ENCODE measurements at places on chromosomes 6 and 20.

GRCh38 chr6:83467620-83468036, 36.8 kb upstream of the ME1 start:
- no peak for DNase-seq

DNA sequence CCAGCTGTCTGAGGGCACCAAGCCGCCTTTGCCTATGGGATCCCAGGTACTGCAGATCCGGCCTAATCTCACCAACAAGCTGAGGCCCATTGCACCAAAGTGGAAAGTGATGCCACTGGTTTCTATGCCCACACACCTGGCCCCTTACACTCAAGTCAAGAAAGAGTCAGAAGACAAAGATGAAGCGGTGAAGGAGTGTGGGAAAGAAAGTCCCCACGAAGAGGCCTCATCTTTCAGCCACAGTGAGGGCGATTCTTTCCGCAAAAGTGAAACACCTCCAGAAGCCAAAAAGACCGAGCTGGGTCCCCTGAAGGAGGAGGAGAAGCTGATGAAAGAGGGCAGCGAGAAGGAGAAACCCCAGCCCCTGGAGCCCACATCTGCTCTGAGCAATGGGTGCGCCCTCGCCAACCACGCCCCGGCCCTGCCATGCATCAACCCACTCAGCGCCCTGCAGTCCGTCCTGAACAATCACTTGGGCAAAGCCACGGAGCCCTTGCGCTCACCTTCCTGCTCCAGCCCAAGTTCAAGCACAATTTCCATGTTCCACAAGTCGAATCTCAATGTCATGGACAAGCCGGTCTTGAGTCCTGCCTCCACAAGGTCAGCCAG, 283.0 kb downstream of the TSHZ2 start:
- DNase-seq = no peak

DNA sequence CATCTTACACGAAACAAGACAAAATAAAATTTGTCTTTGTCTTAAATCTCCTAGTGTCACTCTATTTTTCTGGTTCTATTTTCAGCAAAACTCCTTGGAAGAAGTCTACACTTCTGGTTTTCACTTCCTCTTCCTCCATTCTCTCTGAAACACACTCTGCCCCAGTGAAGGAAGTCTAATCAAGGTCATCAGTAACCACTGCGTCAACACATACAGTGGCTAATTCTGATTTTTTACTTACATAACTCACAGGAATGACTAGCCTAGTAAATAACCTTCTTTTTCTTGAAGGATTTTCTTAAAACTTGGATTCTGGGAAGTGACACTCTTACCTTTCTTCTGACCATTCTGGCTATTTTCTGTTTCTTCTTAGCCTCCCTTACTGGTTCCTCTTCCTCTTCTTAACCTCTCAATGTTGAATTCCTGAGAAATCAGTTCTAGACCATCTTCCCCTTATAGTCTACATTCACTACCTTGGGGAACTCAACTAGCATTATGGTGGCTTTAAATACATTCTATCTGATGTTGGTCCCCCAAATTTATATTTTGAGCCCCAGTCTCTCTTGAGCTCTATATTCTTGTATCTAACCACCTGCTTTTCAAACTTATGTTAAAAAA, 37.5 kb downstream of the AIG1 start:
- no peak for DNase-seq

DNA sequence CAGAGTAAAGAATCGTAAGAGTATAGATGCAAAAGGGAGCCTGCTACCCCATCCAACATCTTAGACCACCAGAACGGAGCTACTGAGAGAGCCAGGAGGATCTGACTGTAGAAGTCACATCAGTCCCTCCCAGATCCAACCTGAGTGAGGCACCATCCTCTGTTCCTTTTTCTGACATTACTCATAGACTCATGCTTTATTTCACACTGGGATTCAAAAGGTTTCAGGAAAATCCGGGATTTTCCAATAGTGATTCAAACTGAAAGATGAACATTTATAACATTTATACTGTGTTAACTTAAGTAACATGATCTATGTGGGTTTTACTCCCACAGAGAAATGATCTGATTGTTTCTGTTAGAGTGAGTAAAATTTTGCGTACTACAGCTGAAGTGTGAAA, 868.6 kb upstream of the GJE1 start:
- no peak for DNase-seq

DNA sequence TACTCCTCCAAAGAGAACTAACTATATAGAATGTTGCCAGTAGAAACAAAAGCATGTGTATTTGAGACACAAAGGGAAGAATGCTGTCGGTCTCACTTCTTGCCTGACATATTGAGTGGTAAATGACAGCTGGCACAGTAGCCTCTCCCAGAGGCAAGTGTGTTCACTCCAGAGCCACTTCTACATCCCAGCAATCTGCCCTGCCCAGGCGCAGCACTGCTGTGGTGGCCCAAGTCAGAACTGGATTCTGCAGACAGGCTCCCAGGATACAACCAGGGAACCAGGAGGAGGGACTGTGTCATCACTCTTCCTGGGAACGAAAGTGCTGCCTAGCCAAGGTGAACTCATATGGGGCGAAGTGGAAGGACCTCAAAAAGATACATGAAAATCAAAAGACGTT, 103.2 kb upstream of the ARMC2 start:
- peak; percentile 80 for DNase-seq

DNA sequence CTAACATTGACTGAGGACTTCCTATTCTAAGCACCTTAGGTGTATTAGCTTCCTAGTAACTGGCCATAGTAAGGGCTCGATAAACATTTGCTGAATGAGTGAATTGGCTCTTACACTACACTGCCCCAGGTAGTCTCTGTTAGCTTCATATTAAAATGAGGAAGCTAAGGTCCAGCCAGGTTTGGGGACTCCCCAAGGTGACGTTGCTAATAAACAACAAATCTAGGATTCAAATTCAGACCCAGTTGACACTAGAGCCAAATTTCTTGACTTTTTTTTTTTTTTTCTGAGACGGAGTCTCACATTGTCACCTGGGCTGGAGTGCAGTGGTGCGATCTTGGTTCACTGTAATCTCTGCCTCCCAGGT, 16.2 kb downstream of the ARHGAP40 start:
- no peak for DNase-seq

- DNase-seq = no peak
Observed at GRCh38 chr6:35449287-35449881, 2.8 kb upstream of the FANCE start.

GRCh38 chr20:44054118-44054517, 132.9 kb downstream of the JPH2 start:
- DNase-seq = no peak

DNA sequence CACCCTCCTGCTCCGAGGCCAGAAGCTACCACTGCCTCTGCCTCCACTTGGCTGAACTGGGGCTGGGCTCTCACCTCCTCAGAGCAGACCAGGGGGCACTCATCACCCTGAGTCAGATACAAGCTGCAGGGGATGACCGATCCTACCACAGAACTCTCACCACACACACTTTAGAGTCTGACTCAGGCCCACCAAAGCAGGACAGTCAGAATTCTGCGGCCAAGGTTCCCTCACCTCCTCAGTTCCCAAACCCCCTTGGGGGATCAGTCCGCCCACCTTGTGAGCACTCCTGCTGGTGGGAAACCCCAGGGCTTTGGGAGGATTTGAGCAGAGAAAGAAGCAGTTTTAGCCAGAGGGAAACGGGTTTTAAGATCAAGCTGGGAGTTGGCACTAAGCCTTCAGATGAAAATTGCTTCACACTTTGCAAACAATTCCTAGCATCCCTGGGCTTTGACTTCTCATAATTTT, 587.8 kb upstream of the JAG1 start:
- no peak for DNase-seq

DNA sequence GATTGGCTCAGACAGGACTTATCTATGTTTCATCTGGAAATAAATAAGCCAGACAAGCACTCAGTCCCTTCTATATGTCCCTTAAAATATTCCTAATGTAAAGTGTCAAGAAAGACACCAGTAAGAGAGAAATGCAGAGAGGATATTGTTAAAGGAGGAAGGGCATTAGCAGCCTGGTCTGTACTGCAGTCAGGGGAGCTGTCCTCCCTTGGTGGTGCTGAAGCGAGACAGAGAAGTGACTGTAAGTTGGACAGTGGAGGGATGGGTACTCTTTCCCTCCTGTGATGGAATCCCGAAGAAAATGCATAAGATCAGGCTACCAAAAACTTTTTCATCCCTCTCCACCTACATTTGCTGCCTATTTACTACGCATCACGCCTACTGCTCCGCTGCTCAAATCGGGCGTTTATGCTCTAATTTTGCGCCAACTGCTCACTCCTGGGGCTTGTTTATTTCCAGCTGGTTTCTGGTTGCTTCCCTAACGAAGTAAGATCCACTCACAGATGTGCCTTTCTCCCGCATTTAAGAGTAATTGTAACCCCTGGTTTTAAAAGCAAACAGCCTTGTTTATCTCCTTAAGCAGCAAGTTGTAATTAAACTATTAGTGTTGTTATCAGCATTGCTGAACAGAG, 35.2 kb downstream of the PHACTR1 start:
- DNase-seq = no peak

- DNase-seq = no peak
Observed at GRCh38 chr20:33677991-33678702, 3.9 kb upstream of the NECAB3 start.

DNA sequence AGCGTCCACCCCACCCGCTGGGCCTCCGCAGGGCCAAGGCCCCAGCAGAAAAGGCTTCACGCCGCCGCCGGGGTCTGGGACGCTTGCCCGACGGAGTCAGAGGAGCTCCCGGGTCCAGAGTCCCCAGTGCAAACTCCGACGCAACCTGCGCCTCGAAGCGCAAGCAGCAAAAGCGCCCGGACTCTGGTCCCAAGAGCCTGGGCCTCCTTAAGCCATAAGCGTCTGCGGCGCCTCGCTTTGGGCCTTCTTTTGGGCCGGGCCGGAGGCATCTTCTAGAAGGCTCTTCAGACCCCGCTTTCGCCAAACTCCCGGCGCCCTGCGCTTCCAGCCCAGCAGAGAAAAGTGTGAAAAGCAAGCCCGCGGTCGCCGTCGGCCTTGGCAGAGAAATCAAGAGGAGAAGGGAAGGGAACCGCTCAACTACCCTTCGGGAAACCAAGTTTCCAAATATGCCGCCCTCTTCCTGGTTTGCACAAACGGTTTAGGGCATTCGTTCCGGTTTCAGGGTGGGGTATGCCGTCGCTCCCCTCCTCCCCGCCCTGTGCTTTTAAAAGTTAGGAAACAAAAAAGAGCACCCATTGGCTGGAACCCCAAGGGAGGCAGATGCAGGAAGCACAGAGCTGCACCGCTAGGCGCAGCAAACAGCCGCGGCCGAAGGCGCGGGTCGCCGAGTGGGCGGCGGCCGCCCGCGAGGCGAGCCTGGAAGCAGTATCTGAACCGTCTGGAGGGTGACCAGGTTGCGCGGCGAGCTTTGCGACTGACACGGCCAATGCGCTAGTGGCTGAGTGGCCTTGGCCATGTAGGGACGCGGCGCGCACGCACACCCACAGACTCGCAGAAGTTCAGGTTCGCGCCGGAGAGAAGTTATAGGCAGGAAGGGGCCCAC, 1.2 kb downstream of the TBX18 start:
- no peak for DNase-seq

DNA sequence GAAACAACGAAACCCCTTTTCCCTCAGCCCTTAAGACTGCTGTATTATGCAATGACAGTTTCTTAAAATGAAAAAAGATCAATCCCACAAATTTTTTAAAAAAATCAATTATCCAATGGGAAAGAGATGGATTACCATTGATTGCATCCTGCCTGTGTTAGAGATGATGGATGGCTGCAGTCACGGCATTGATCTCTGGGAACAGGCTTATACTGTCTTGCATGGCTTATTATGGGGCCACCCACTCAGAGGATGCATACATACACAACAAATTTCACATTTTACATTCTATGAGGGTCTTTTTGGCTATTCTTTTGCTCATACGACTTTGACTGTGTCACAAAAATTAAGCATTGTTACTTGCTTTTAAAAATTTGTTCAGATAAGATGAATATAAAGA, 724.3 kb downstream of the HDGFL1 start:
- no peak for DNase-seq

GRCh38 chr6:30013291-30013922, 47.7 kb upstream of the POLR1H start:
- DNase-seq = peak; percentile 6

DNA sequence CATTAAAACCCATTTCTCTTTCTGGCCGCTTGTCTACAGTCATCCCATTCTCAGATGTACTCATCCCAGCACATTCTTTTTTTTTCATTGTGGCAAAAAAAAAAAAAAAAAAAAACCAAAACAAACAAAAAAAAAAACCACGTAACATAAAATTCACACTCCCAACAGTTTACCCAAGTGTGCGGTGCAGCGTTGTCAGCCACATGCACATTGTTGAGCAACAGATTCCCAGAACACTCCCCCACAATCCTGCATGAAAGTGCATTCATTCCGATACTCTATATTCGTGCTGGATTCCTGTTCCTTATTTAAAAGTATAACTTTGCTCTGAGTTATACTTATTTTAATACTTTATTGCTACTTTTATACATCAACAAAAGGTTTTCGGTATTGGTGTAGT, 96.0 kb downstream of the SASH1 start:
- DNase-seq = no peak

GRCh38 chr6:68747110-68747790, 112.2 kb downstream of the ADGRB3 start:
- DNase-seq = no peak

GRCh38 chr6:158813032-158813431, 6.1 kb downstream of the EZR start:
- DNase-seq = no peak

GRCh38 chr6:41639809-41640371, 1.6 kb downstream of the MDFI start:
- DNase-seq = no peak

DNA sequence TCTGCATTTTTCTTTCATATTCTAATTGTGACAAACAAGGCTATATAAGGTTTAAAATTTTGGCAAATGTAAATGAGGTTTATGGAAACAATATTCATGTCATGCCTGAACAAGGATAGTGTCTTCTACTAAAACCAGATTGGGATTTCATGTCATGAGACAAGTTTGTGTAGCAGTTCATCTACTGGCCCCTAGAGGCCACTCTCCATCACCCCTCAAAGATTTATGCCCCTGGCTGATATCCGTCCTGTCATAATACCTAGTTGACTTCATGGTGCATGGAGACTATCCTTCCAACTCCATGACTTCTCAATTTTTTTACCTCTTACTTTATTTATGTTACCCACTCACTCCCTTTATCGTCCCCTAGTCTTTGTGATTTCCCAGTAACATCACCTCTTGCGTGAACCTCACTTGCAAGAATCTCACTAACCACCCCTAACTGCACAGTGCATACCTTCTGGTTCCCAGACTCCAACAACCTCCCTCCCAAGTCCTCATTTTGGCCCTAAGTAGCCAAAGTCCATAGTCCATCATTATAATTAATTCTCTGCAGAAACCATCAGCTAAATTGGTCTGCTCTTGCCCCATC, 179.8 kb downstream of the TASP1 start:
- DNase-seq = peak; percentile 31

DNA sequence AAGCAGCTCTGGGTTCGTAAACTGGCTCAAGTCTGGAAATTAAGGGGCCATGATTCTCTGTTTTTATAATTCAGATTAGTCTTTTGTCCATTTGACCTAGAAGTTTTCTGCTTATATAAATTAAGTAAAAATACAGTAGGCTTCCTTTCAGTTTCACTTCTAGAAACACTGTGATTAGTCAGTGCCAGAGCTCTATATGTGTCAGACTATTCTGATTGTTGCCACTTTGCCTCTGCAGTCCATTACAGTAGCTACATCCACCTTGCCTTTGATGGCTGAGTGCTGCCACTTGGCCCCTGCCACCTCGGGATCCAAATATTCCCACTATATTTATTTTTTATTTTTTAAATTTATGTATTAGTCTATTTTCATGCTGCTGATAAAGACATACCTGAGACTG, 7.9 kb downstream of the ZC2HC1B start:
- no peak for DNase-seq

- DNase-seq = no peak
Observed at GRCh38 chr6:71994705-71995271, 108.4 kb downstream of the RIMS1 start.

GRCh38 chr6:89530982-89531381, 98.0 kb downstream of the ANKRD6 start:
- DNase-seq = no peak
